ENCODE measurements at places on chromosomes 4 and X.
A peak's percentile ranks its signal among the peaks of the same experiment; 100 is the strongest.

- DNase-seq = no peak
Measured at GRCh38 chr4:2482693-2483092, 13.8 kb downstream of the RNF4 start.

DNA sequence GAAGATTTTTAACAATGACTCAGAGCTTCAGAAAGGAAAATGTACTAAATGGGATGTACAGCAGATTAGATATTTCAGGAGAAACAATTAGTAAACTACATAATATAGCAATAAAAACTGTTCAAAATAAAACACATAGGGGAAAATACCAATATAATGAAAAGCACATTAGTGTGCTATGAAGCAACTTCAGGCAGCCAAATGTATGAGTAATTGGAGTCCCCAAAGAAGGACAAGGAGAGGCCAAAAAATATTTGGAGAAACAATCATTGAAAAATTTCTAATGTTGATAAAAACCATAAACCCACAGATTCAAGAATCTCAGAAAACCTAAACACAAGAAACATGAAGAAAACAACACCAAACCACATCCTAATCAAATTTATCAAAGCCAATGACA is 129.3 kb upstream of the CHRDL1 start:
- DNase-seq = no peak

- DNase-seq = peak; percentile 55
Measured at GRCh38 chr4:173167758-173168395, 734 bp upstream of the GALNT7 start.

DNA sequence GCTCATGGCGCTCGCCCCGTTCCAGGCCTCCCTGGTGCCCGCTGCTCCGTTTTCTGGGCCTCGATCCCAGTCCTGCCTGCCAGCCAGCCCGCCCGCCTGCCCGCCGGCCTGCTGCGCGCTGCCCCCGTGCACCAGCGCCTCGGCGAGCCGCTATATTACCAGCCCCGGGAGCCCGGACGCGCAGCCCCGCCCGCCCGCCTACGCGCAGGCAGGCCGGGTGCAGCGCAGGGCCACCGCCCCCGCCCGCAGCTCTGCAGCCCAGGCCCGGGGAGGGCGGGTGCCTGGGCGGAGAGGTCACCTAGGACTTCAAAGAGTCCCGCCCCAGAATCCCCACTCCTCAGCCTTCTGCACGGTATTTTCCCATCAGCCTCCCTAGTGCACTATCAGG is at the start of gene MAOB:
Gene MAOB (minus strand): TSS at position 157 of the 388 bp plus-strand sequence. CDS start 151 bp downstream, at position 6.
- no peak for DNase-seq

DNA sequence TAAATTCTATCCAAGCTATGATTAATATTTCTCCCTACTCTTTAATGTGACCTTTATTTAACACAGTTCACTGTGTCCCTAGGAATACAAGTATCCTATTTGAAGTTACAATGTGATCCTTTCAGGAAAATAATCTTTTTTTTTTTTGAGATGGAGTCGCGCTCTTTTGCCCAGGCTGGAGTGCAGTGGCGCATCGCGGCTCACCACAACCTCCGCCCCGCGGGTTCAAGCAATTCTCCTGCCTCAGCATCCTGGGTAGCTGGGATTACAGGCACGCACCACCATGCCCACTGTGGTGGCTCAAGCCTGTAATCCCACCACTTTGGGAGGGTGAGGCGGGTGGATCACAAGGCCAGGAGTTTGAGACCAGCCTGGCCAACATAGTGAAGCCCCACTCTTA is 21.9 kb downstream of the TBCK start:
- DNase-seq = no peak

- DNase-seq = no peak
Measured at GRCh38 chrX:65601126-65601525, 66.3 kb upstream of the MSN start.

GRCh38 chrX:3728454-3728853 is 15.0 kb upstream of the PRKX start:
- no peak for DNase-seq
